SK-N-SH (cell line): ENCODE measurements at places on chromosomes 3 and 15.

DNA sequence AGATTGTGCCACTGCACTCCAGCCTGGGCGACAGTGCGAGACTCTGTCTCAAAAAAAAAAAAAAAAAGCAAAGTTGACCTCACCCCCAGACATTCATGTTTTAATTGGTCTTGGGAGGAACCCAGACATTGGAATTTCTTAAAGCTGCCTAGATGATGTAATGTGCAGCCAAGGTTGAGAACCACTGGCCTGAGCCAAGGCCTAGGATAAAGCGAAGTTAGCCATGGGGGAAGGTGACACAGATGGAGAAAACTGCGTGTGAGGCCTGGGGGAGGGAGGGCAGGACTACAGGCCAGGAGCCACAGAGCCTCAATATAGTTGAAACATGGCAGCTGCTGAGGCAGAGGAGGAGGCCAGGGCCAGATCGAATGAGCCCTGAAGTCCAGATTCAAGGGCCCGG is 21.0 kb downstream of the GLB1 start:
- H3K36me3 ChIP-seq, result no peaks in the 10 kb centered on the region; the same call in 1 of the 2 replicates
- H3K27ac ChIP-seq, result no peak overlapping the region
- no peak for DNase-seq
- no peaks in the 10 kb centered on the region for H3K27me3 ChIP-seq
- H3K4me1 ChIP-seq, result peaks cover 14% of the 10 kb centered on the region
- H3K4me3 ChIP-seq, result no peak overlapping the region

DNA sequence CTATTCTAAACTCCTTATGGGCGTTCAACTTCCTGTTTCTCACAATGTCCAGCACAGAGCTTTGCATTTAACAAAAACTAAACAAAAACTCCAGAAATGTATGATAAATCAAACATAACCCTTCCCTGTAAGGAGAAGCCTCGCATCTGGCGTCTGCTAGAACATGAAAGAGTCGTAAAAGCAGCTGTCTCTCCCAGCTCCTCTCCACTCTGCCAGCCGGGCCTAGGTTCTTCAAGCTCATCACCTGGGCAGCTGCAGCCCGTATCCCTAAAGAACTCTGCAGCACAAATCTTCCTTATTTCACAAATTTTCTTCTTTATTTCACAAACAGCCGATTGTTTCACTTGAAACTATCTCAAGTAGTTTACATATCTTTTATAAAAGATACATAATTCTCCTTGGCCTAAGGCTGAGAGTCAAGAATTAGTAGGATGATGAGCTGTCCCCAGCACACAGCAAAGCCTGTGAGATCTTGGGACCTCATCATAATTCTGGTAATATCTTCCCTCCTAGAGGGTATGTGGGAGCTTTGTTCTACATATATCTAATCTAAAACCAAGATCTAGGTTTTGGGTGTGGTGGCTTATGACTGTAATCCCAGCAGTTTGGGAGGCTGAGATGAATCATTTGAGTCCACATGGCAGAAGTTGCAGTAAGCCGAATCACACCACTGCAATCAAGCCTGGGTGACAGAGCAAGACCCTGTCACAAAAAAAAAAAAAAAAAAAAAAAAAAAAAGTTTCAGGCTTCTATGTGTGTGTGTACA is 35.3 kb downstream of the ANXA2 start:
- H3K4me3 ChIP-seq, result no peak overlapping the region
- H3K27me3 ChIP-seq, result no peaks in the 10 kb centered on the region
- peaks cover 38% of the 10 kb centered on the region for H3K4me1 ChIP-seq

DNA sequence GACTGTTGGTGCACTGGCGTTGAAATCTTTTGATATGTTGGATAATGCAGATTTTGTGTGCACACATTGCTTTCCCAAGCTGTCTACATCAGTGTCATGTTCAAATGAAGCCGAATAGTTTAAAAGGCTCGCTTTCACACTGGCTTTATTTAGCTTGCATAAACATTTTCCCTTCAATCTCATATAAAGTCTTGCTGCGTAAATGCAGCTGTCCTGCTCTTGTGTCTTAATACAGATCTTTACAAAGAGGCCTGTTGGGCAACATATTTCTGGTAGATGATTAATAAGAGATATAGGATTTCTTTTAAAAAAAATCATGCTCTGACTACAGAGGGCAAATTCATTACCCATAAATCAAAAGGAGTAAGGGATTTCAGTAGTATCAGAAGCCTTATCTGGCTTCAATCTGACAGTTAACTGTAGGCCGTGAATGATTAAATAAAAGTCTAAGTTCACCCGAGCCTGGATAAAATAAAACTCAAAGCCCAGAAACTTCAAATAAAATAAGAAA is 937.2 kb downstream of the FHIT start:
- no peak for DNase-seq
- H3K27me3 ChIP-seq, result no peaks in the 10 kb centered on the region
- no peak overlapping the region for H3K4me3 ChIP-seq
- no peaks in the 10 kb centered on the region for H3K36me3 ChIP-seq

DNA sequence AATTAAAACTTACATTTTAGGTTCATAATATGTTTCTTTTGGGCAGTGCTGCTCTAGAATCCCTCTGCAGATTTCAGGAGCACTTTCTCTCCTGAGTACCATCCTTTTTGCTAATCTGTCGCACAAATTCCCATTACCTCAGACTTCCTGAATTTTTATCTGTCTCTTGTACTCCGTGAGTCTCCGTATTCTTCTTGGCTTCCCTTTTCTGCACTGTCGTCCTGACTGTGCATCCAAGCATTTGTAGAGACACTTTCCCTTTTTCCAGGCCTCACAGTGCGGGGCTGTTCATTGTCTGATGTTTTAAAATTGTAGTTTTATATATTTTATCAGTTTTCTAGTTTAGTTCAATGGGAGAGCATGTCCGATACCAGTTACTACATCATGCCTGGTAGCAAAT is 27.3 kb downstream of the MEF2A start:
- no peak for DNase-seq
- no peak overlapping the region for H3K27ac ChIP-seq
- H3K27me3 ChIP-seq, result no peaks in the 10 kb centered on the region
- H3K4me1 ChIP-seq, result no peaks in the 10 kb centered on the region; the same call in 1 of the 2 replicates
- no peak overlapping the region for H3K4me3 ChIP-seq

- peaks cover 95% of the 10 kb centered on the region for H3K4me1 ChIP-seq
- H3K36me3 ChIP-seq, result 0 out of 2 replicates have a peak, but pooled peaks cover 2% of the 10 kb centered on the region
- H3K27ac ChIP-seq, result peak within 1 kb of the TSS; percentile 97
- peak; percentile 90 for DNase-seq
- peak within 1 kb of the TSS; percentile 18; the same call in 1 of the 2 replicates for H3K4me3 ChIP-seq
Observed at GRCh38 chr15:74202452-74203401, at the start of gene STRA6. STRA6 (minus strand) TSS chr15:74202787; CDS start chr15:74202267, 520 bp downstream.
